ENCODE measurements at places on chromosomes 4 and X.

DNA sequence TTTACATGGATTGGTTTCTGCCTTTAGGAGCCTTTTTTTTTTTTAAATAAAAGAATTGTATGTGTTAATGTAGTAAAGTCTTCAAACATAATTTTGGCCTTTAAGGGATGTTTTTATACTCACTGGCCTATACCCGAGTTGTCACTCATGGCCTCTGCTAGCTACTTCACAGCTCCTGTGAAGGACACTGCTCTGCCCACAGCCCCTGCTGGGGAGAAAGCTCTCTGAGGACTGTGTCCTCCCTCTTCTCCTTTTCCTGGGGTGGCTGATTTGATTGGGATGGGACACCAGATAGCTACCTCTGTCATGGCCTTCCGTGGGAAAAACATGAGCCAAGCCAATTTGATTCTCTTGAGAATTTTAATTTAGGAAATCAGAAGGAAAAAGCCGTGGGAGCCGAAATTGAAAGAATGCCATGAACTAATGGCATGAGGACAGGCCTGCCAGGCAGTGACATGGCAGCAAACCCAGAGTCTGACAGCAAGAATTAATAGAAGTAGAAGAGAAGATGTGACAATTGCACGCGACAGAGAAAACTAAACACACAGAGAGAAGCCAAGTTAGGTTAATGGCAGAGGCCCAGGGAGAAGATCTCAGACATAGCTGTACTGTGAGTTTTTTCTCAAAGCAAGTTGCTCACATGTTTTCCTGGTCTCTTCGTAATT is 81.4 kb downstream of the ARHGAP10 start:
- no peak for DNase-seq

DNA sequence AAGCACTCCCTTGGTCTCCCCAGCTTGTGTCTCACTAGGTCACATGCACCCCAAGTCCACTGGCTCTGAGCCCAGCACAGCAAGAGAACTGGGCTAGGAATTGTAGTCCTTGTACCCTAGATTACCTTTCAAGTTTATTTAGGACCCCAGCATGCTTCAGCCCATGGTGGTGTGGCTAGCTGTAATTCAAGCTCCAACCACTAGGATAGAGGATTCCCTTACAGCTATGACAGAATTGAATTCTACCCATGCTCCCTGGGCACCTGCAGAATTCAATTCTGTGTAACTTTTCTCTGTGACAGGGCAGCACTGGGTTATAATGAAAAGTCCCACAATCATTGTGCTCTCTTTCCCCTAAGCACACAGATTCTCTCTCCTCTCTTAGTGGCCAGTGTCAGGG is 253.8 kb upstream of the DMD start:
- no peak for DNase-seq

DNA sequence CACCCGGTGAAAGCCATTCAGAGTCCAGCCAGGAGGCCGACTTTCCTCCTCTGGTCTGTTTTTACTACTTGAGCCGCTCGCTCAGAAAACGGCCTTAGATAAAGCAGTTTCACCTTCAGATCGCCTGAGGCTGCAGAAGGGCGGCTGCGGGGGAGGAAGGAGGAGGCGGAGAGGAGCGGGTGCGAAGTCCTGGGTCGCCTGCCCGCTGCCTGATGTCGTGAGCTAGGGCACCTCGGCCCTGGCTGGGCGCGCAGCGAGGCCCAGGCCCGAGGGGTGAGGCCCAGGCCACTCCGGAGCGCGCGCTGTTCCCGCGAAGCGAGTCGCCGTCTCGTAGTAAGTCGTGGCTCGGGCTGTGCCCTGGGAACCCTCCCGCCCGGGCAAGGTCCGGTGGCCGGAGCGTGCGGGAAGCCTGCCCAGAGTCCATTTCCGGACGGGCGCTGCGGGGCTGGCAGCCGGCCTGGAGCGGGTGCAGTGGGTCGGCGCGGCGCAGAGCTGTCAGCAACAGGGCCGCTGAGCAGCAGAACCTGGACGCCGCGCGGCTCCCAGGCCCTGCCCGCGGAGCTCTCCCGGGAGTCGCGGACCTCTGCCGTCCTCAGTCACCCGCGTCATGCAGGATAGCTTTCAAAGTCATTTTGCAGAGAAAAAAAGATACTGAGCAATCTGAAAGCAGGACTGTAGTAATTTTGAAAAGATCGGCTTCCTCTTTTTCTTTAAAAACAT is 18.6 kb downstream of the TRIM2 start:
- peak; percentile 89 for DNase-seq

DNA sequence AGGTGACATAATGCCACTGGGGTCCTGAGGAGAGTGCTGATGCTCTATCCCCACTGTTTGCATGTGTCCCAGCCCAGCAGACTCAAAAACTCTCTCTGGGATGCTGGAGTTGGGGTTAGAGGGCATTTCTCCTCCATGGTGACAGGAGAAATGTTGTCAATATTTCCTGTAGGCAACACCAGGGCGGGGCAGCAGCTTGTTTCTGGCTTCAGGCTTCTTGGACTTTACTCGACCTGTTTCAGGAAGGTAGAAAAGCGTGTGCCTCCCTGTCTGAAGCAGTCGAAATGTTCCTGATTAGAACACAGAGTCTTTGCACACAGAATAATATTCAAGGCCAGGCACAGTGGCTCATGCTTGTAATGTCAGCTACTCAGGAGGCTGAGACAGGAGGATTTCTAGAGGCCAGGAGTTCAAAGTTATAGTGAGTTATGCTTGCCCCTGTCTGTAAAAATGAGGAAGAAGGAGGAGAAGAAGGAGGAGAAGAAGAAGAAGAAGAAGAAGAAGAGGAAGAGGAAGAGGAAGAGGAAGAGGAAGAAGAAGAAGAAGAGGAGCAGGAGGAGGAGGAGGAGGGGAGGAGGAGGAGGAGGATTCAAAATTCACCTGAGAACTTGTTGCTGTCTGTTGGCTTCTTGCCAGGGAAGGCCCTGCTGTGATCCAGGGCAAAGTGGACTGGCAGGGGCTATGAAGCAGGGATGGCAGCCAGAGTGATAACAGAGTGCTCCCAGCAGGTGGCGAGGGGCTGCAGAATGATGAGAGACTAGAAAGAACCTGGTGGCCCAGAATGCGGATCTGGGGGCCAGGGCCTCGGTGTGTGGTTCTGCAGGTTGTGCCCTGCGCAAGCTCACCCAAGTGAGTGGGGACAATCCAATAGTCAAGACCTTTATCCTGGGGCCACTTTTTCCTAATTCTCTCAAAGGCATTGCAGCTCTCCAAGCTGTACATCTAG is 82.9 kb downstream of the RTL5 start:
- DNase-seq: no peak

GRCh38 chrX:130260316-130260715 is 8.4 kb downstream of the ZNF280C start:
- DNase-seq: no peak

DNA sequence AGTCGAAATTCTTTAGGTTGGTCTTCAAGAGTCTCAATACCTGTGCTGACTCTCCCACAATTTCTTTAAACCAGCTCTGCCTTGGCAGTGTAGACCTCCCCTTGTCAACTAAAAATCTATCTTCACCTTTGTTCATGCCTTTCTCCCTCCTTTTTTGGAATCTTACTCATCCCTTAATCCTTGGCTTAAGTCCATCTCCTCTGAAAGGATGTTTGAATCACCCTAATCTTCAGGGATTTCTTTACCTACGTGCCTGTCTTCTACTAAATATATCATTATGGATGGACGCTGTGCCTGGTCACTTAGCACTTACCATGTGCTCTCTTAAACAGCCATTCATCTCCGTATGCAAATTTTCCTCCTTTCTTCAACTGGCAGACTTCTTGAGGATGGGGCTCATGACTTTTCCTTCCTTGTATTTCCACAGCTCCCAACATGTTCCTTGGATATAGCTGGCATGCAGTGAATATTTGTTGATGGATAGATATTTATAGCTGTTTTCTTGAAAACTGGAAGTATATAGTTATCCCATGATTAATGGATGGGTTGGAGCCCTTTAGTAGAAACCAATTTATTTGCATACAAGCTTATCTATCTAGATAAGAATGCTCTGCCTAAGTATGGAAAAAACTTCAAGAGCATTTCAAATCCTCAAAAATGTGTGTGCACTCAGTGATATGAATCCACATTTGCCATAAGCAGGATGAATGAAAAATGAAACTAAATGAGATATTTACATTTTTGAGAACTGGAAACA is 166.6 kb downstream of the SPRY1 start:
- no peak for DNase-seq

- no peak for DNase-seq
Measured at GRCh38 chrX:53595266-53595810, 91.2 kb downstream of the HUWE1 start.

DNA sequence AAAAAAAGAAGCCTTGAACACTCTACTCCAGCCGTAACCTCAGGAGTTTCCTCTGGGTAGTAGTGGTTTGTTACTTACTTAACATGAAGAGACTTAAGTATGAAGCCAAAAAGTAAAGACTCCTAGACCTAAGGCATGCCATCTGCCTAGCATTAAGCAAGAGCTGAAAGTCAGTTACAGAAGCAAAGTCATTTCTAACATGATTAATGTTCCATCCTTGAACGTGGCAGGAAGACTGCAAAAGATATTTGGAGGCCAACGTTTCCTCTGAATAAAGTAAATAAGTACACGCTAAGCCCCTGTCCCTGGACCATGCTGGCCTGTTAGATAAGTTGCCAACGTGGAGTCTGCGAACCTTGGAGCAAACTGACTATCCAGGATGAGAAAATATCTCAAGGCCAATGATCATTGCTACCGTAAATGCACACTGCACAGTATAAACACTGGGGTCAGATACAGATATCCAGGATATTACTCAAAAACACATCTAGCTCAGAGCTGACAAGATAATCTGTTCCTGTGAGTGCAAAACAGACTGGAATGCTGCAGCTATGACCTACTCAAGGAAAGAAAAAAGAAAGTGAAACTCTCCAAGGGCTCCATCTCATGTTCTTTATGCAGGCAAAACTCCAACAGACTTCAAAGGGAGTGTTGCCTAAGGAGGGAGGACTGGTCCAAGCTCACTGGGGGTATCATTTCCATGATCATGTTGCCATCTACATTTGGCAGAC is 255.8 kb downstream of the COL25A1 start:
- DNase-seq: no peak

DNA sequence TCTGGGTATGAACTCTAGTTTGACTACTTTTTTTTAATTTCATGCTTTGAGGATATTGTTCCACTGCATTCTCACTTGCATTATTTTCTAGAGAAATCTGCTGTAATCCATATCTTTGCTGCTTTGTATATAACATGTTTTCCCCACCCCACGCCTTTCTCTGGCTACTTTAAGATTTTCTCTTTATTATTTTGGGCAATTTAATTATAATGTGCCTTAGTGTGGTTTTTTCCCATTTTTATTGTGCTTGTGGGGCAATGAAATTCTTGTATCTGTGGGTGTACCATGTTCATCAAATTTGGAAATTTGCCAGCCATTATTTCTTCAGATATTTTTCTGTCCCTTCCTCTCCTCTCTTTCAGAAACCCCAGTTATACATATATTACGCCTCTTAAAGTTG is 15.1 kb upstream of the PPP2R2C start:
- no peak for DNase-seq

GRCh38 chr4:165631912-165632311 is 241.1 kb upstream of the TLL1 start:
- DNase-seq: no peak

DNA sequence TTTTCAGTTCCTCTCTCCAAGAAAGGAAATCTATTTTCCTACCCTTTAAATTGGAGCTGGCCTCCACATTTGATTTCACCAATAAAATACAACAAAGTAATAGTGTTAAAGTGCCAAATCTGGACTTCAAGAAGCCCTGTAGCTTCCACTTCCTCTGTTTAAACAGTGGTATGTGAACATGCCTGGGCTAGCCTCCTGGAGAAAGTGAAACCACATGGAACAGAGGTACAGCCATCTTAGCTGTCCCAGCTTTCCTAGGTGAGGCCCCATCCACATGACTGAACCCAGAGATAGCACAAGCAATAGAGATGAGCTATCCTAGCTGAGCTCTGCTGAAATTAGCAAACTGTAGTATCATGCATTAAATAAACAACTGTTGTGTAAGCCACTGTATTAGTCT is 131.8 kb upstream of the VCX start:
- DNase-seq: no peak

- no peak for DNase-seq
Measured at GRCh38 chrX:150163956-150164726, 199.0 kb upstream of the MAMLD1 start.

- DNase-seq: no peak
Measured at GRCh38 chr4:188781655-188782054, 642.4 kb downstream of the TRIML1 start.

- DNase-seq: peak; percentile 70
Measured at GRCh38 chr4:47704693-47705325, 133.1 kb downstream of the CORIN start.

DNA sequence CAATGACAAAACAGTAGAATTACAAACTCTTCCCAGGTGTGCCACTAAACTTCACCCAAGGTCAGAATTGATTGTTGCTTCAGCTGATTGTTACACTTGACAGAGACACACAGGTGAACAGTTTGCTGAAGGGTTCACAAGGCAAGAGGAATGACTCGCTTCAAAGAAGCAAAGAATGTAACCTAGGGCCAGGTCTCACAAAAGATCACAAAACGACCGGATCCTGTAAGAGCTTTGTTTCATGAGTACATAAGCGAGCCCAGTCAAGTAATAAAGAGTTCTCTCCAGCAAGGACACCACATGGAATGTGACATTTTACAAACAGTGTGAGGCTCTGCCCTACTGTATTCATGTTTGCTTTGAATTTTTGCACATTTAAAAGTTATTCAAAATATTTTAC is 9.1 kb downstream of the LNX1 start:
- DNase-seq: no peak

DNA sequence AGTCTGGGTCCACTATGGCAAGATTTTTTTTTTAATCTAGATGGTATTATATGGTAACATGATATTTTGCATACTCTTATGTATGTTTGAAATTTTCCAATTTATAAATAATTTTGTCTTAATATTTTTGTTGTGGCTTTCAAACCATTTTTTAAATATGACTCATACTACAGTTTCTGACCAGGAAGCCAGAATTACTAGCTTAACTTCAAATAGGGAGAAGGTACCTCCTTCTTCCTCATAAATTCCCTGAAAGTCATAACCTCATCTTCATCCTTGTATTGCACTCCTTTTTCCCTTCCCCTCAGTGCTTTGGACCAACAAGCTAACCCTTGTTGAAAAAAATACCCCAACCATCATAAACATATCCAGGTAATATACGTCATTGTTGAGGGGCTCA is 21.6 kb downstream of the ARAP2 start:
- no peak for DNase-seq

GRCh38 chr4:120725639-120726580 is 196.6 kb downstream of the PRDM5 start:
- DNase-seq: no peak

DNA sequence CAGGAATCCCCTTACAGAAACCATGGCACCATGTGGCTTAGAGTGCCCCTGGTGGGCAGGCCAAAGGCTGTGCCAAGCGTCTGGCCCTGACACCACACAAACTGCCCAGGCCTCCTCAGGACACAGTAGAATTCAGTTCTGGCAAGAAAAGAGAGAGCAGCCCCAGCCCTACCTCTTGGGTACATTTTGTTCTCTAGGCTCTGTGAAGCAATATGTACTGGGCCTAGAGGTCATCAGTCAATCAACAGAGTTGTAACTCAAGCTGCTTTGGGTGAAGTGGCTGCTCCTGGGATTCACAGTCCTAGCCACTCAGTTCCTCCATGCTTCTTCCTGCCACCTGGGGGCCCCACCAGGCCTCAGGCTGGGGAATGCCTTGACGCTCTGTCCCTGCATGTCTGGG is 158.1 kb upstream of the MAMLD1 start:
- DNase-seq: no peak

GRCh38 chrX:95056901-95057300 is 1382.9 kb downstream of the FAM133A start:
- DNase-seq: no peak

Data from right lobe of liver (tissue), 6 donors.